Activated effector memory CD4-positive, alpha-beta T cell treated with Interleukin-2 at 50 U/mL for 16 hours (primary cell): ENCODE measurements at places on chromosomes 11 and 22.

DNA sequence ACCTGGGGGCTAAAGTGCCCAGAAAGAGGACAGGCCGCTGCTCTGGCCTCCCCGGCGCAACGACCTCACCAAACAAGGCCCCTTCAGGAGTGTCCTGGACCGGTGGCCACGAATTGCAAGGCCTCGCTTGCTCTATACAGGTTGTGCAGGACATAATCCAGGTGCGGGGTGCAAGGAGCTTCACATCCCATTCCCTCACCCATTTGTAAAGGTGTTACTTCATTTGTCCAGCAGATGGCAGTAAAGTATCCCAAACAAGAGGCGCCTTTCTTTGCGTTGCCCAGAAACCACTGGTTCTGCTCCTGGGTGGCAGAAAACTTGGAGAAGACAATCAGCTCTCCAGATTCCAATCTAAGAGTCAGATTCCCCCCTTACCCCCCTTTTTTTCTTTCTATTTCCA, 35.9 kb upstream of the PRDM11 start:
- no peak for DNase-seq

DNA sequence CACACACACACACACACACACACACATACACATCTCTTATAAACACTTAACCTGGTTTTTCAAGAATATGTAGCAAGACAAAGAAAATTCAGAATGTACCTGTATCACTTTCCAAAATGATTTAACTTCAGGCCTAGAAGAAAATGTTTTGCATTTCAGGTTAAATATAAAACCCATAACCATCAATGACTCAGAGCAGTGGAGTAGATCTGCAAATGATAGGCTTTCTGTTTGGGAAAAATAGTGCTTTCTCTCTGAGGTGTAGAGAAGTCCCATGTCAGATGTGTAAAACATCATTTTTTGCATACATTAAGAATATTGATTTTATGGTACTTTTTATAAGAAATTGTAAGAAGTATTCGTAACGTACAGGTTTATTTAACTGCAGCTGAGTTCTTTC, 116.9 kb downstream of the STK33 start:
- DNase-seq: no peak

- no peak for DNase-seq
Measured at GRCh38 chr11:111000400-111001080, 245.0 kb upstream of the POU2AF2 start.

GRCh38 chr22:28978158-28978557, 83.5 kb downstream of the C22orf31 start:
- DNase-seq: no peak

- no peak for DNase-seq
Measured at GRCh38 chr11:28835790-28836189, 727.6 kb downstream of the METTL15 start.

- no peak for DNase-seq
Measured at GRCh38 chr11:95256321-95256779, 25.3 kb upstream of the SESN3 start.

DNA sequence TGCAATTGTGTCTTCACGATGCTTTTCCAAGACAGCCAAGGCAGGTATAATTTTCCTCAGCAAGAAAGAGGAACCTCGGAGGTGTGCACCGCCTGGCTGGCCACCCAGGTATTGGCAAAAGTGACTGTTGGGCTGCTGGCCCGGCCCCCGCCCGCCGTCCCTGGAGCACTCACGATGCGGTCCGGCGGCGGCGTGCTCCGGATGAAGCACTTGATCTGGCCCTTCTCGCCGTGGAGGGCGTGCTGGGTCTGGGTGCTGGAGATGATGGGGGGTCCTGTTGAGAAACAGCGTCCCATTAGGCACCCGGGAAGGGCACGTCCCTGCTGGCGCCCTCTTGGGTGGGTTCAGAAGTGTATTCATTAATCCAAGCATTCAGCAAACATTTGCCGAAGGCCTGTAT, 84.8 kb downstream of the ST3GAL4 start:
- no peak for DNase-seq

DNA sequence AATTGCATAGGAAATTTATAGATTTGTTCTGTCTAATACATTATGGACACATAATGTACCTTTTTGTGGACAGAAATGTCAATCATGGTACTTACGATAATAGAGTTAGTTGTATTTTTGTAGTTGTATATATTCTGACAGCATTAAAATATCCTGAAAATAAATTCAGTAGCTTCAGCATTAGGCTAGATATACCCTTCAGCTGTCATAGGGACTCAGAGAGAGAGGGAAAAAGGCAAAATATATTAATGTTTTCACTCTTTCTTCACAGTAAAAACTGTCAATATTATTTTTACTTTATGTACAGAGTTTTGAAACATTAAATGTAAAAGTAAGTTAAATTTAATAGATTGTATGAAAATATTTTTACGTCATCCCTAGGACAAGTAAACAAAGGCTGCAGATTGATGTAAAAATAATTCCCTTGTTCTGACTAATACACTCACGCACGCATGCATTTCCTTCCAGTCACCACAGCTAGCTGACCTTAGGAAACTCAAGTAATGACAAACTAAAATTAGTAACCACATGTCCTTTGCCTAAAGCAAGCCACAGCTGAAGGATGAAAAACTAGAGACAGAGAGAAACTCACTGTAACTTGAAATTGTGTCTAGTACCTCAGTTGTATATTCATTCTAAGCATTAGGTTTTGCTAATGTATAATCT, 104.7 kb upstream of the CARD18 start:
- no peak for DNase-seq

GRCh38 chr22:25797498-25798290, 55.7 kb downstream of the MYO18B start:
- no peak for DNase-seq

- no peak for DNase-seq
Measured at GRCh38 chr22:23926561-23926960, 32.4 kb downstream of the MIF start.

GRCh38 chr22:36360871-36361383, 26.8 kb downstream of the MYH9 start:
- DNase-seq: no peak

DNA sequence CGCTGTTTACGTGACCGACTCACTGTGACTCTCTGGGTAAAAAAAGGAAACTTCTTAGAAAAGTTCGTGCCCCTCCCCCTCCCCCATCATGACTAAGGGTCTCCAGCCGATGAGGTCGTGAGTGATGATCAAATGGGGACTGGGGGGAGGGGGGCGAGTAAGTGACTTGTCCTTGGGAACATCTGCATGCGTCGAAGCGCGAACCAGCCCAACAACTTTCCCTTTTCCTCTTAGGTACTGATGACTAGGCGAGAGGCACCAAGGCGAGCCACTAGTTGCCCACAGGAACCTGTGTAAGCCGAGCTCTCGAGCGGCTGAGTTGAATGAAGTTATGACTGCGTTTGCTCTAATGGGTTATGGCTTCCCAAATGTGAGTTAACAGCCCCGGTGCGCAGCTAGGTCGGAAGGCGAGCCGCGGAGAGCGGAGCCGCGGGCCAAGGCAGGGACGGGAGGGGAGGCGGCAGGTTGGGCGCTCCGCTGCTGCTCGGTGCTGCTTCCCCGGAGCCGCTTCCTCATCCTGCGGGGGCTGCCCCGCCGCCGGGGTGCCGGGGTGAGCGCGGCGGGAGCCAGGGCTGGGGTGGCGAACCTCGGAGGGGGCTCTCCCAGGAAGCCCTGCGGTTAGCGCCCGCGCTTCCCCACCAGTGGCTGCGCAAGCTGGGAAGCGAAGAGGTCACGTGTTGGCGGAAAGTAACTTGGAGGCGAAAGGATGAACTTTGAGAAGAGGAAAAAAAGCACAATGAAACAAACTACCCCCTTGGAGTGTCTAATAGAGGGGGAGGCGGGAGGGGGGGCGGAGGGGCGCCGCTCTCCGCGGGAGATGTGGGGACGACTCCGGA, 22.1 kb upstream of the BDNF start:
- DNase-seq: no peak
